ENCODE measurements at places on chromosomes 3 and 15. TPM values are rescaled to one million over a fixed set of nuclear protein-coding genes. Genes with fewer than 3 reads are reported as not detected.

GRCh38 chr15:56608140-56608778 is 125.0 kb downstream of the ZNF280D start:
- H3K27ac ChIP-seq: peak overlapping the region; percentile 97
- peaks cover 11% of the 10 kb centered on the region for H3K36me3 ChIP-seq
- peak overlapping the region; percentile 44 for H3K4me3 ChIP-seq

DNA sequence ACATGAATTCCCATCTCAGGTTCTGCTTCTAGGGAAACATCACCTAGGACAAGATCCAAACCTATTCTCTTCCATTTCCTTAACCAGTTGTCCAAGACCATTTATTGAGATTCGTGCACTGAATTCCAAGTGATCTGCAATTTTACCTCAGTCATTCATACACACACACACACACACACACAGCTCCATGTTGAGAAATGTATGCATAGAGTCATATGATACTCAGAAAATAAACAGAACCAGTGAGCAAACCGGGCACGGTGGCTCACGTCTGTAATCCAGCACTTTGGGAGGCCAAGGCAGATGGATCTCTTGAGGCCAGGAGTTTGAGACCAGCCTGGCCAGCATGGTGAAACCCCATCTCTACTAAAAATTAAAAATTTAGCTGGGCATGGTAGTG is 6.1 kb upstream of the KPNA1 start:
- H3K27me3 ChIP-seq: no peaks in the 10 kb centered on the region
- H3K4me3 ChIP-seq: no peak overlapping the region
- peaks cover 10% of the 10 kb centered on the region for H3K4me1 ChIP-seq
- H3K27ac ChIP-seq: no peak overlapping the region

DNA sequence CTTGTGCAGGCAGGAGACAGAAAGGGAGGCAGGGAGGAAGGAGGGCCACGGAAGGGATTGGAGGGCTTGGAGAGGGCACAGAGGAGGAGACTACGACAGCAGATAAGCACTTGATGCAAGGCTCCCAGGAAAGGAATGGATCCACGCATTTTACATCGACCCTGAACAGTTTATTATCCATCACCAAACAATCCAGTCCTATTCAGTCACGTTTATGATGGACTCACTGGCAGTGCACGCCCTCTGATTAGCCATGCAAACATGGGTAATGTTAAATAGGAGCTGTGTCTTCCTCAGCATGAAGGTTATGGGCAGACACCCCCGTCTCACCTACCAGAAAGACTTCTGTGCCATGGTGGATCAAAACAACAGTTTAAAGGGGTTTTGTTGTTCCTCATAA is 80.2 kb upstream of the SNRK start:
- H3K36me3 ChIP-seq: no peaks in the 10 kb centered on the region
- H3K4me1 ChIP-seq: no peaks in the 10 kb centered on the region
- DNase-seq: no peak

Gene ACVR2B
- total RNA-seq: 2.4 TPM

- no peaks in the 10 kb centered on the region for H3K36me3 ChIP-seq
- H3K27me3 ChIP-seq: 0 out of 2 replicates have a peak, but pooled peaks cover 3% of the 10 kb centered on the region
- DNase-seq: no peak
- H3K4me3 ChIP-seq: no peak overlapping the region
These were observed 70.2 kb upstream of the BFSP2 start for GRCh38 chr3:133329626-133330025.

DNA sequence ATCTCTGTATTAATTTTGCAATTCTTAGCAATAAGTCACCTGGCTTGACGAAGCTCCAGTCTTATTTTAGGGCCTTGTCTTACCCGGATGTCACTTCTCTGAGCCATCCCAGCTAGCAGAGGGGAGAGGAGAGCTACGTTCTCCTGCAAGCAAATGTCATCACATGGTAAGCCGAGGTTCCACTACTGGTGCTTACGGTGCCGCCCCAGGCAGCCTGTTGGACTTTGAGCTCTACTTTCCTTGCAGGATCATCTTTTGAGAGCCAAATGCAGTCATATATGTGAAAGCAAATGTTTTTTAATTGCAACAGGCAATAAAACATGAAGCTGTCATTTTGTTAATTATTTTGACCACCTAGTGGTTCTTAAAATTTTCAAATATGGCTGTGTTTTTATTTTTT is 140.9 kb downstream of the FAM43A start:
- H3K36me3 ChIP-seq: no peaks in the 10 kb centered on the region
- peaks cover 10% of the 10 kb centered on the region for H3K4me1 ChIP-seq
- H3K27ac ChIP-seq: no peak overlapping the region
- DNase-seq: no peak
- H3K4me3 ChIP-seq: no peak overlapping the region

- DNase-seq: no peak
- H3K27ac ChIP-seq: no peak overlapping the region
- no peaks in the 10 kb centered on the region for H3K36me3 ChIP-seq
- no peak overlapping the region for H3K4me3 ChIP-seq
These were observed 108.9 kb upstream of the PROK2 start for GRCh38 chr3:71893702-71894479.

- no peak for DNase-seq
- H3K4me1 ChIP-seq: peaks cover 8% of the 10 kb centered on the region
- H3K27me3 ChIP-seq: no peaks in the 10 kb centered on the region
- no peak overlapping the region for H3K27ac ChIP-seq
- no peak overlapping the region for H3K4me3 ChIP-seq
These were observed 43.7 kb downstream of the SRPRB start for GRCh38 chr3:133849346-133849745.

GRCh38 chr15:51907136-51907862 is 64.3 kb downstream of the LEO1 start:
- no peaks in the 10 kb centered on the region for H3K36me3 ChIP-seq
- no peak for DNase-seq

Gene CTSH
- total RNA-seq: 61.0 TPM

Gene GPR27
- total RNA-seq: not detected

DNA sequence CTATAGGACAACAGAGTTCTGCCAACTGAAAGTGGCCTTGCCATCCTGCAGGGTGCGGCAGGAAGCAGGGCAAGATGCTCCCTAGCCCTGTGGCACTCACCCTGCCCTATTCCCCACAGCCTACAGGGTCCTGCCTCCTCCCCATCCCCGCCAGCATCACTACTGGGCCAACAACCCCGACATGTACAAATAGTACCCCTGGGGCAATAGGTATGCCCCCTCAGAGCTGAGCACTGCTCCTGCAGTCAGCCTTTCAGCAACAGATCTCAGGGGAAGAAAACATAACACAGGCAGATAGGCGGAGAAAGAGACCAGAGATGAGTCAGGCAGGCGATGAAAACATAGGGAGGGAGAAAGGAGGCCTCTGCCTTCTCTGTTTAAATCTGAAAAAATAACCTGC is 74.7 kb downstream of the XXYLT1 start:
- H3K4me1 ChIP-seq: peaks cover 8% of the 10 kb centered on the region
- DNase-seq: no peak
- H3K4me3 ChIP-seq: no peak overlapping the region
- H3K27me3 ChIP-seq: no peaks in the 10 kb centered on the region
- no peaks in the 10 kb centered on the region for H3K36me3 ChIP-seq
- H3K27ac ChIP-seq: no peak overlapping the region

Gene IGF2BP2
- total RNA-seq: 0.18 TPM

GRCh38 chr15:101672298-101672697 is 20.1 kb upstream of the TM2D3 start:
- DNase-seq: no peak
- H3K4me1 ChIP-seq: peaks cover 10% of the 10 kb centered on the region
- no peak overlapping the region for H3K4me3 ChIP-seq
- no peaks in the 10 kb centered on the region for H3K27me3 ChIP-seq
- no peak overlapping the region for H3K27ac ChIP-seq

Gene RBPMS2
- total RNA-seq: not detected

DNA sequence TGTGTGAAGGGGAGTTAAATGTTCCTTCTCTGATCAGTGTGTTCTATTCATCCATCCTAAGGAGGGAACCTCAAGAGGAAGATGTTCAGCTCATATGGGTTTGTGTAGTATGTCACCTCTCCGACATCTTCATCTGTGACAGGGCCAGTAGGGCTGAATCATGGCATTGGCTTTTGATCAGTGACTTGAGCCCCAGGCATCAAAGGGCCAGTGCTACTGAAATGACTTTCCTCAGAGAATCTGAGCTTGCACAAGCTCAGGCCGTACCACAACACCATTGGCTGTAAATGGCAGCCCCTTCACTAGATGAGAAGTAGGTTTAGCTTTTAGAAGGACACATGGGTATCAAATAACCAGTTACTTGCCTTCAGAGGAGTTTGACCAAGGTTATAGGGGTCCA is 183.2 kb upstream of the NR2E3 start:
- H3K4me3 ChIP-seq: no peak overlapping the region
- no peaks in the 10 kb centered on the region for H3K27me3 ChIP-seq
- H3K36me3 ChIP-seq: no peaks in the 10 kb centered on the region
- H3K27ac ChIP-seq: no peak overlapping the region
- no peaks in the 10 kb centered on the region for H3K4me1 ChIP-seq

GRCh38 chr15:70995383-70995970 is 102.9 kb downstream of the LRRC49 start:
- 0 out of 2 replicates have a peak, but pooled peaks cover 2% of the 10 kb centered on the region for H3K36me3 ChIP-seq
- H3K4me3 ChIP-seq: no peak overlapping the region
- H3K27me3 ChIP-seq: no peaks in the 10 kb centered on the region
- no peak overlapping the region for H3K27ac ChIP-seq
- H3K4me1 ChIP-seq: no peaks in the 10 kb centered on the region

DNA sequence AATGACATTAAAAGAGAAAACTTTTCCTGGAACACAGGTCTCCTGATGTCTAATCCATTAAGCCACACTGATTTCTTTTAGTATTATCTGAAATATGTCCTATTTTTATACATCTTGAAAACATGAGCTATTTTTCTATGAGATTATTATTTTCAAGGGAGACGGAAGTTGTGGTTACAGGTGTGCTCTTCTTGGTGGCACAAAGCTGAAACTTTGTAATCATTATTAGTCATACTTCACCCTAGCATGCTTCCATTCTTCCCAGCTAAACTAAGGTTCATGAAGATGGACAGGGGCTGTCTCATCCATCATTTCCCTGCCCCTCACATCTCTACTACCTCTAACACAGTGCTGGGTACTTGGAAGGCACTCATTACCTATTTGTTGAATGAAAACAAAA is 85.6 kb upstream of the POU1F1 start:
- H3K4me3 ChIP-seq: no peak overlapping the region
- DNase-seq: no peak
- no peak overlapping the region for H3K27ac ChIP-seq
- H3K27me3 ChIP-seq: peaks cover 3% of the 10 kb centered on the region
- H3K4me1 ChIP-seq: no peaks in the 10 kb centered on the region
- H3K36me3 ChIP-seq: no peaks in the 10 kb centered on the region

- no peak for DNase-seq
- no peaks in the 10 kb centered on the region for H3K27me3 ChIP-seq
- no peak overlapping the region for H3K4me3 ChIP-seq
These were observed 130.6 kb downstream of the NSMCE3 start for GRCh38 chr15:29139072-29139471.

- H3K36me3 ChIP-seq: no peaks in the 10 kb centered on the region
- H3K27ac ChIP-seq: no peak overlapping the region
- DNase-seq: no peak
- no peak overlapping the region for H3K4me3 ChIP-seq
These were observed 34.0 kb upstream of the CTXND1 start for GRCh38 chr15:80286055-80286454.

Gene CD80
- not detected for total RNA-seq

DNA sequence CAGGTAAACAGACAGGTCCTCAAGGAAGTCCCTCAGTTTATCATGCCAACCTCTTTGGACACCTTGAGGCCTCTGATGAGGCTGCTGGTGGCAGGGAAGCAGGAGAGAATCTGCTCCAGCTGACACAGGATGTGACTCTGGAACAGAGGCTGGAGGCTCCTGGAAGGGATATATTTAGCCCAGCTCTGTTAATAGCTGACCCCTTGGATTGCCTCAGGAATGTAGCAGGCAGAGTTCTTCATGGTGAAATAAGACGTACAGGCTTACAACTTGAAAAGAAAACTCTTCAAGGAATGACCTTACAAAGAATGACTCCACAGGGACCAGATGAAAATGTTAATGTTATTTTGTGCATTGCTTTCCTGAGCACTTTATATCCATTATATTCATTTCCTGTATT is 90.5 kb downstream of the AQP9 start:
- H3K4me3 ChIP-seq: no peak overlapping the region
- no peak overlapping the region for H3K27ac ChIP-seq
- DNase-seq: no peak
- no peaks in the 10 kb centered on the region for H3K27me3 ChIP-seq
- no peaks in the 10 kb centered on the region for H3K36me3 ChIP-seq

Data from Karpas-422 (cell line).